ENCODE measurements at places on chromosomes 11 and 22.
A peak's percentile ranks its signal among the peaks of the same experiment; 100 is the strongest.

DNA sequence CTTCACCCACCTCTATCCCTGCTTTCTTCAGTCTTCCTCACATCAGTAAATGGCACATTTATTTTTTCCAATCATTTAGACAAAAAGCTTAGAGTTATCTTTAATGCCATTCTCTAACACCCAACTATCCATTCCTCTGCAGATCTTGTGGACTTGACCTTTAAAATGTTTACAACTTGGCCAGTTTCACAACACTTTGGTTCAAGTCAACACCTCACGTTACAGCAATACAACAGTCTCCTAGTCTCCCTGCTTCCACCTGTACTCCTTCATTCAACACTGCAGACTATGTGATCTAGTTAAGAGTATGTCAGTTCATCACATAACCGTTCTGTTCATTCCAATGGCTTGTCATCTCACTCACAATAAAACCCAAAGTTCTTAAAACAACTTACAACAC, 305.2 kb downstream of the SWAP70 start:
- no peak for DNase-seq

GRCh38 chr11:8793114-8793777, 110.7 kb downstream of the RPL27A start:
- DNase-seq: no peak

GRCh38 chr11:1055990-1056771, 18.5 kb upstream of the MUC2 start:
- no peak for DNase-seq

DNA sequence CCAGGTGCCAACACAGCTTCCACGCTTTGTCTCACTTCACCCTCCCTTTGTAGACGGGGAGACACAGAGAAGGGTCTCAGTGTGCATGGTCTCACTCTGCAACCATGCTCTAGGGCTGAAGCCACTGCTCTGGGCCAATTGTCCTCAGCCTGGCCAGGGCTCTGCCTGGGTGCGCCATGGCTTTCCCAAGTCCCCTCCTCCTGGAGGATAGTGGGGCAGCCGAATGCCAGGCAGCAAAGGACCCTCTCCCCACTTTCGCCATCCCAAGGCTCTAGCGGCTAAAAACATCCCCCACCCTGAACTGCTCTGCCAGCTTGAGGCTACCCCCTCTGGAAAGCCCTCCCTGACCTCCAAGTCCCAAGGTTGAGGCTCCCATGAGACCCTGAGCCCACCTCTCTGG, 20.4 kb upstream of the MYEOV start:
- no peak for DNase-seq

DNA sequence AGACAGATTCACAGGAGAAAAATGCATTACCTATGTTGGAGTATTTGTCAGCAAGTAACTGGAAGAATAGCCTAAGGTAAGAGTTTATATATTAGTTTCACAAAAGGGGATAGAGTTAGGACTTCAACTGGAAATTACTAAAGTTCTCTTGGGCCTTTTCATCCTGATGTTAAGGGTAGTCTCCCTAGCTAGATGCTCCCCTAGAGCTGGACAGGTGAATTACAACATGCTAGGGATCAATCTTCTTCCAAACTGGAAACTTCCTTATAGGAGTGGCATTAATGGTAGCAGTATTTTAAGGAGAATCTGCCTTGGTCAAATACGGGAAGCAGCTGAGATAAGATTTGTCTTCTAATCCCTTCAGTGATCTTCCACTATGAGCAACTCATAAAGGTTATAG, 632.8 kb upstream of the RAG2 start:
- peak; percentile 4 for DNase-seq

GRCh38 chr11:20639688-20640087, 29.7 kb upstream of the NELL1 start:
- peak; percentile 5 for DNase-seq

GRCh38 chr11:94948070-94948617, 25.2 kb downstream of the CWC15 start:
- no peak for DNase-seq

GRCh38 chr11:112024773-112025678, at the start of gene DLAT:
Gene DLAT, plus strand, starts transcription at chr11:112025408. Its CDS starts 65 bp downstream, at chr11:112025473.
- DNase-seq: peak; percentile 96

DNA sequence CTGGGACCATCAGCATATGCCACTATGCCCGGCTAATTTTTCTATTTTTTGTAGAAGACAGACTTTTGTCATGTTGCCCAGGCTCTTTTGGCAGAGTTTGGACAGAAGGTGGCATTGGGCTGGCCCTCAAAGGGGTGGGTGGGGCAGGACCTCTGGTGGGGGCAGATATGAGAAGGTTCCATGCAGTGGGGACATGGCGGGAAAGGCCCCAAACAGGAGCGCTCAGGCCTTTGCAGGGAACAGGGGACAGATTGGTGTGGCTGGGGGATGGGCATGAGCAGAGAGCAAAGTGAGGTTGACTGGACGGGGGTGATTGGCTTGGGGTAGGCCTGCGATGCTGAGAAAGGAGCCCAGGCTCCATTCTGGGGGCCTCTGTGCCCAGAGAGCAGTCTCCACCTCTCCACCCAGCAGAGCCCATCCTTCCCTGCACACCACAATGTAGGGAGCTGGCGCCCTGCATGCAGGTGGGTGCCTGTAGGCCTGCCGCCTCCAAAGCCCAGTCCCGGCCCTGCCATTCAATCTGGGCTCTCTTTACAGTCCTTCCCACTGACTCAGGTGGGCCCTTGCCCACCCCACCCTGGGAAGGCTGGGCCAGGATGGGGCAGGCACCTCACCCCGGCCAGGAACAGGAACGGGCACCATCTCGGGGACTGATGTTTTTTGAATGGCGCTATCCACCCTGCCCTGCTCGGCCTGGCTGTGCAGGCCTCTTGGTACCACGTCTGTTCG, 98.7 kb downstream of the MORC2 start:
- DNase-seq: no peak

GRCh38 chr11:44985721-44986120, 35.0 kb upstream of the TP53I11 start:
- no peak for DNase-seq

- no peak for DNase-seq
These were observed 70.7 kb downstream of the BMAL1 start for GRCh38 chr11:13348305-13348704.

DNA sequence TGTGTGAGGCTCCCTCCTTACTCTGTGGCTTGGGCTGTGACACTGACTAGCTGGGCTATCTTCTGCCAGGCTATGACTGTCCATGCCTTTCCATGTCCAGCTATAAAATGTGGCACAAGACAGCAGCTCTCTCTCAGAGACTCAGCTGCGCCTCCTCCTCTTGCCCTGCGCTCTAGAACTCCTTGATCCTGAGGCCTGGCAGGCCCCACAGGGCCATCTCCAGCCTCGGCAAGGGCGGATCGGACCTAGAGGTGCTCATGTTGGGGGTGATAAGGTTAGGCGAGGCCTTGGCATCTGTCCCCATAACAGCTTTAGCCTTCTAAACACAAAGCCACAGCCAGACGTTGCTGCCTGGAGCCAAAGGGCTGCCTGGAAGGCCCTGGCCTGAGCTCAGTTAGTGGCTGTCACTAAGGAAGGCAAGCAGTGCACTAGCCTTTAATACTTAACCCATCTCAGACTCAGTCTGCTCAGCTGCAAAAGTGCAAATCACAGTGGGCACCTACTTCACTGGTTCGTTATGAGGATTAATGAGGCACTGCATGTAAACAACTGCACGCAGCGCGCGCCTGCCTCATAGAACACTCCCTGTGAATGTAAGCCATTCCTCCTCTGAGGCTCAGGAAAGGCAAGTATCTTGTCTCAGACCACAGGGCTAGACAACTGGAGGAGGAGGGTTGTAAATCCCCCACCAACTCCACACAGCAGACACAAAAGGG, 1.2 kb downstream of the GUCD1 start:
- peak; percentile 50 for DNase-seq

GRCh38 chr22:31870890-31871289, 73.4 kb upstream of the YWHAH start:
- DNase-seq: no peak

All from NCI-H82 (cell line).